ENCODE measurements at places on chromosomes 11 and 22.
A peak's percentile ranks its signal among the peaks of the same experiment; 100 is the strongest.

DNA sequence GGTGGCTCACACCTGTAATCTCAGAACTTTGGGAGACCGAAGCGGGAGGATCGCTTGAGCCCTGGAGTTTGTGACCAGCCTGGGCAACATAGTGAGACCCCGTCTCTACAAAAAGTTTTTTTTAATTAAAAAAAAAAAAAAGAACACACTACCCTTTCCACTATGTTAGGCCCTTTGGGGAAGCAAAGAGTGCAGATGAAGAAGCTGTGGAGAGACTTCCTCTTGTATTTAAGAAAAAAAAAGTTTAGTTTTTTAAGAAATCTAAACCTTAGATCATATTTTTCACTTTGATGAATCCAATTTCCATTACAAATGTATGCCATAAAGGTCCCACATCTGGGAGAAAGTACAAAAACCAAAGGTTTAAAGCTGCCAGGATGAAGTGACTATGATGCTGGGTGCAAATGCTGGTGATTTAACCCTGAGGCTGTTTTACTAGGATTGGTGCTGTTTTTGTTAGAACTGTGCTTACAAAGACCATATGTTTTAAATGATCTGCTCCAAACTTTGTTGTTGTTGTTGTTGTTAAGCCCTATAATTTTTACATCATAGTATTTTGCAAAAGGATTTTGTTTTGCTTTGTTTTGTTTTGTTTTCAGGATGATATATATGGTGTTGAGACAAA, 28.9 kb upstream of the ACER3 start:
- DNase-seq, result no peak

DNA sequence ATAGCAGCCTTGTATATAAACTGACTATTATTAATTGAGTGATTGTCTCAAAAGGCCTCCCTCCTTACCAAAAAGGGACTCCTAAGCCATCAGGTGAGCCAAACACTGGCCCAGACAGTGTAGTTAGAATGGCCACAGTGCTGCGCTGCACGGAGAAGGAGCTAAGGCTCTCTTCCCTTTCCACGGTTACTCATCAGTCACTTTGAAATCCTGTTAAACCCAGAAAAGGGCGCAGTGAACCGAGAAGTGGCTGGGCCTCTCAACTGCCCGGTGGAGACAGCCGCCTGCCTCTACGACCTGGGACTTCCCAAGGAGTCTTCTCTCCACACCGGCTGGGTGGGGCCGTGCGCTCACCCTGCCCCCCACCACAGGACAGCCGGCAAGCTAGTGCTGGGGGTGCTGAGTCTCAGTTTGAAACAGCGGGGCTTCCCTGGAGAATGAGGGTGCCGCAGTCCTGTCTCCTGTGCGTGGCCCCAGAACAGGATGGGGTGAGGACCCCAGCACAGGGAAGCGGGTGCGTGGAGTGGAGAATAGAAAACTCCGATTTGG, 1.3 kb downstream of the MYH9 start:
- no peak for DNase-seq

DNA sequence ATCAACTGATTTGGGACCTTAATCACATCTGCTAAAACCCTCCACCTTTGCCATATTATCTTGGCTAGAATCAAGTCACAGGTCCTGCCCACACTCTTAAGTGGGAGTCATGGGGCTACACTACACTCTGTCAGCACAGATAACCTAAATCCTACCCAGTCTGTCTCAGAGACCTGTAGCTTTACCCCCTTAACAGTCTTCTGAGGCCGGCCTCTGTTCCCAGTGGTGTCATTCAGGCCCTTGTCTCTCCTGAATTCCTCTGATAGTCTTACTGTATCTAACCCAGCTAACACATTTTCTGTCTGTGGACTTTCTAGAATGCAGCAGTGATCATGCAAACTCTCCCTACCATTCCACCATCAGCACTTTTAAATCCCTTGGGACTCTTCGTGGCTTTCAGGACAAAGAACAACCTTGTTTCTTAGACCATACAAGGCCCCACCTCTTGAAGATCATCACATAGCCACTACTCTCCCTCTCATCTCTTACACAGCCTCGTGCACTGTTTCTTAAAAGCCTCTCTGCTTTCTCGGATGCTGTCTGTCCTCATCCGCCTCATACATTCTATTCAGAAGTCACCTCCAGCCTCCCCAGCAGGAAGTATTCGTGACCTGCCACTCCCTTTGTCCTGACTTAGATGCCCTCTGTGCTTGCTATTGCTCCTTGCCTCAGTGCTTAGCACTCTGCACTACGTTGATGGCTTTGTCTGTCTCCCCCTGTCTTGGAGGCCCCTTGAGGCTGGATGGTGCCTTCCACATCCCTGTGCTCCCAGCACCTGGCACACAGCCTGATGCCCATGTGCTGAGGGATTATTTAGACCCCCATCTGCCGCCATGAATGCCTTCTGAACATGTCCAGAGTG, 57.9 kb downstream of the PANX1 start:
- no peak for DNase-seq

DNA sequence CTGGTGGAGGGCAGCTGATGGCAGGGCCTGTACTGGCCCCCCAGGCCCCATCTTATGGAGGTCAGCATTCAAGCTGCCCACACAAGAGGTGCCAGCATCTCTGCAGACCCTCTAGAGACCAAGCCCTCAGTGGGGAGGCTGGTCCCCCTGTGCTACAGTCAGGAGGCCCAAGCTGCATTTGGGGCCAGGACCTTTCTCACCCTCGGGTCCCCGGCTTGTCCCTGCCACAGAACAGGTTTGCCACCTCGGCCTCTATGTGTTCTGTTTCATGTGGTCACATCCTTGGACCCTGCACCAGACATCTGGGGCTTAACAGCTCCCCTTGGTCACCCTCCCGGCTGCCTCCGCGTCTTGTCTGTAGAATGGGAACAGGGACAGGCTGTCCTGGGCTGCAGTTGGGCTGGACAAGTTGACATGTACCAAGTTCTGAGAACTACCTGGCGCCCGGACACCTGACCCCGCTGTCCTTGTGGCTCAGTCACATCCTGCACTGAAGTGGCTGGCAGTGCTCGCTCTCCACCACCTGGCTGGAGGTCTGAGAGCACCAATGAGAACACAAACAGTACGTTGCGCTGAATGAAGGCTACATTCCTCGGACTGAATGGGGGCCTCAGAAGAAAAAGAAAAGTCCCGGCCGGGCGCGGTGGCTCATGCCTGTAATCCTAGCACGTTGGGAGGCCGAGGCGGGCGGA, 2.7 kb upstream of the PLXNB2 start:
- DNase-seq, result no peak

DNA sequence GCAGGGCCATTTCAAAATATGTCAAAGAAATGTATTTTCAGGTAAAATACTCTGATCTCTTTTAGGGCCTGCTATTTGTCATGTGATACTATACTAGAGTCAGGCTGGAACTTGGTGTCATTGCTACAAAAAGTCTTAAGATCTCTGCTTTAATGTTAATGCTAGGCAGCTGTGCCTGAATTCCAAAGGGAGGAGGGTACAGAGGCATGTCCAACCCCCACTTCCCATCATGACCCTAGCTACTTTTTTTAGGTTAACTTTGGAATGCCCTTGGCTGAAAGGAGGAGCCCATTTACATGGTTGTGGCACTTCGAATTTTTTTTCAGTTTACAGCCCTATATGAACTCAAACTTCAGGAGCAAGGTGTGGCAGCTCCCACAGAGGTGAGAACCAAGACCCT, 58.1 kb downstream of the OSBP2 start:
- no peak for DNase-seq

DNA sequence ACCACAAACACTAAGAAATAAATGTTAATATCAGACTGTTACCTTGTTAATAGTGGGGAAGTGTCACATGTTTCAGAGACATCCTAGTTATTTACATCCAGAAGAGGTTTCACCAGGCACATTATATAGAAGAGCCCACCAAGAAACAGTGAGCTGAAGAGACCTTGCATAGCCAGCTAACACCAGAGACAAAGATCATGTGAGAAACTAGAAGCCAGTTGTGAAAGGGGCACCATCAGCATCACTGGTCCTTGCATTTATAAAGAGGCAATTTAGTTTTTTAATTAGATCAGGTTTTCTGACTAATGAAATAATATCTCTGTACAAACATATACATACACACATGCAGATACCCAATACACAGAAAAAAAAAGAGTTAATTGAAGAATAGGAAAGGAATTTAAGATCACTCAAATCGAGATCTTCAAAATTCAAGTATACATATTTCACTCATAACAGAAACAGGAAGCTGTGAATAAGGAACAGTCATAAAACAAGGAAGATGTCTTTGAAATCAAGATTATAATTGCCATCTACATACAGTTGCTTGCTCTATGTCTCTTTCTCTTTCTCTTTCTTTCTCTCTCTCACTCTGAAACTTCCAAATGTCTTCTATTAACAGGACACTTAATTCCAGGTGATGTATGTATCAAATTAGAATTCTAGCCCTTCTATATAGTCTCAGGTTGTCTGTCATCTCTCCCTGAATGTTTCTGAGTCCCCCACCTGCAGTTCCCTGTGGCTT, 348.7 kb downstream of the ETS1 start:
- DNase-seq, result no peak

DNA sequence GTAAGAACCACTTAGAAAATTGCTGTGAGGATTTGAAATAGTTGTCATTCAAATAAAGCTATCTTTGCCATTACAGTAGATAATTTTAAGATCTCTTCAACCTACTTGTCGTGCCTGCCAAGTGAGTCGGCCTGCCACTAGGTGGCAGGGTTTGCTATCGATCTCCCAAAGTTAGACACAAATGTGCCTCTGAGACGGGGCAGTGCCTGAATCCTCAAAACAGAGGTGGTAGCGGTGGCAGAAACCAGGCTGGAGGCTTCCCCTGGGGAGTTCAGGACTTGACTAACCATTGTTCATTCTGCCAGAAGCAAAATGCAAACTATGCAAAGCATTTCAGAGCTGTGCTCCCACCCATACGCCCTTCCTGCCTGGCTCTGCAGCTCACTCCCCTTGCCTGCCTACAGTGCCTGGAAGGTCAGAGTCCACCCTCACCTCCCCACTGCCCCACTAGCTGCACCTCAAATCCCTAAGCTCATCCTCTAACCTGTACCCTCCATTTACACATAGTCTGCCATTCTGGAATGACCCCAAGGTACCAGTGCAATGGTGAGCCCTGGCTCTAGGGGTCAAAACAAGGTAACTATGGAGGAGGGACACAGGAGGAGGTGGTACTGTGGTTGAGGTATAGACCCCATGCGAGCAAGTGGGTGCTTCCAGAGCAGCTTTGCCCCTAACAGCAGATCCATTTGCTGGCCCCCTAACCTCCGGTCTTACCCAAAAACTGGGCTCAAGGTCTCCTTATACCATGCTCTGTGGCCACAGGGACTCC, 82.1 kb downstream of the C11orf58 start:
- DNase-seq, result peak; percentile 60

GRCh38 chr11:126781942-126782341, 218.6 kb downstream of the KIRREL3 start:
- DNase-seq, result no peak

DNA sequence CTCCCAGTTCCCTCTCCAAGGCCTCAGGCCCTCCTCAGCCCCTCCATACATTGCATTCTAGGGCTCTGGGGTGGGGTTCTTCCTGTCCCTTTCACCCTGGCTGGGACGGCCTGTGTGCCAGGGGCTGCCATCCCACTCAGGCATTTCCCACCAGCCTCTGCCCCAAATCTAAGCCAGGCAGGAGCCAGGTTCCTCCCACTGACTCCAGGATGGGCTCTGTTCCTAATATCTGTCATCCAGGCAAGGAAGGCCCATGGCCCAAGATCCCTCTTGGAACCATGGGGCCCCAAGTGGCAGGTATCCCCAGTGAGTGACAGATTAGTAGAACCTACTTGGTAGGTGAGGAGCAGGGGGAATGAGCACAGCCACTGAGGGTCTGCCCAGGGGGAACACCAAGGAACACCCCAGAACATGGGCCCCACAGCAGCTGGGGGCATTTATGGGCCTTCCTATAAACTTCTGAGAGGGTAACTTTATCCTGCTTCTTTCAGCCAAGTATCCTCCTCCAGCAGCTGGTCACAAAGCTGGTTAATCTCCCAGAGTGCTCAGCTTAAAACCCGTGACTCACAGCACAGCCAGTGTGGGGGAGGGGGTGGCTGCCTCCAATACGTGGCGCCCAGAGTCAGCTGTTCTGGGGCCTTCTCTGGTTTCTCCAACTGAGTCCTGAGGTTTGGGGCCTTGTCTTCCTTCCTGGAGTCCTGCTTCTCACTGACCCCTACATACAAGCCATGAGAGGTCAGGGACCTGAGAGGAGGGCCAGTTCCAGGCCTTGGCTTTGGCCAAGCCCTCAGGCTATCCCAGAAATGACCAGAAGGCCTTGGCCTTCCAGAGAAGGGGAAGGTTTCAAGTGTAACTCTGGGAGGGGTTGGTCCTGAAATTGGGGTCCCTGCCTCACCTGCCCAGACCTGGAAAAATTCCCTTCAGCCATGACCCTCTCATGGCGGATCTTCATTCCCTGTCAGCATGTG, 19.9 kb upstream of the MYOD1 start:
- no peak for DNase-seq

DNA sequence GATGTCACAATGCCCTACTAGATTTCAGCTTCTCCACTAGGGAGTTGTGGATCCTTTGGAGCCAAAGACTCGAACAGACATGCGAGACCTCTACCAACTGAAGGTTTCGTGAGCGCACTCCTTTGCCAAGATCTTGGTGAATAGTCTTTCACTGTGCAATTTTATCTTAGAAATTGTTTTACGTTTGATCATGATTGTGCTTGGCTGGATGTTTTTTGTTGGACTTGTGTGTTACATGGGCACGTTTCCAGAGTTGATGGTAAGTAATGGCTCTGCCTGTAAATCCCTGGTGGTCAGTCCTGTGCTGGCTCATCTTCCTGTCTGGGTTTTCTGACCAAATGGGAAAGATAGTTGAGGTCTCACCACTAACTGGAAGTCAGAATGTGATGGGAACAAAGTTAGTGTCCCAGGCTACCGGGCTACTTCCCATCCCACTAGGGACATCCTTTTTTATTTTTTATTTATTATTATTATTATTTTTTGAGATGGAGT, at the start of gene MISFA:
MISFA (plus strand) TSS at position 51 of the 492 bp plus-strand sequence; CDS start at position 191, 140 bp downstream.
- DNase-seq, result no peak

DNA sequence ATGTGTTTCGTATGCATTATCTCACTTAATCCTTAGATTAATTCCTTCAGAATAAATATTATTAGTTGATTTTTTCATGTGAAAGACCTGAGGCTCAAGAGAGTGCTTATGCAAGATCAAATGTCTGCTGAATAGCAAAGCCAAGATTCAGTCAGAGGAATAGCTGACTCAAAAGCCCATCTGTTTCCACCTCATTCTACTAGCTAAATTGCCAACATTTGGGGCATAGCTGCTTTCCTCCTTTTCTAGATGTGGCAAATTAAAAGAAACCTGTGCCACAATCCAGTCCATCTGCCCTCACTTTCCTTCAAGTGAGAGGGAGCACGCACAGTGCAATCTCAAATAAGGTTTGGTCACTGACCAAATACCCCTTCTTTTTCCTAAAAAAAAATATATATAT, 121.1 kb downstream of the PAX6 start:
- no peak for DNase-seq

DNA sequence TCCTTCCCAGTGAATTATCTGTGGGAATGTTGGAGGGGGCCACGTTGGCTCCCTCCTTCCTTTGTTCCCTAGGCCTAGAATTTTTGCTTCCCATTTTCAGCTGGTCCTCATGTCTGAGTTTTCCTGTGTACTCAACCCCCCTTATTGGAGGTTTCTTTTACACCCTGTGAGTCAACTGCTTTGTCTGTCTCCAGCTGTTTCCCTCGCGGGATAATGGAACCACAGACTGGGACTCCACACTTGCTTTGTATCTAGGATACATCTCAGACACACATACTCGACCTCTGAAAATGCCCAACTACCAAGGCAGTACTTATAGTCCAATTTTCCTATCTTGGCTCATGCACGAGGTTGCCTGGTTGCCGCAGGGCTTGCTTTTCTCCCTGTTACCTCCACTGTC, 352.7 kb upstream of the MPPED2 start:
- no peak for DNase-seq

All from NCI-H187 (cell line).